ENCODE measurements at places on chromosomes 1 and 21. TPM values are rescaled to one million over a fixed set of nuclear protein-coding genes. Genes with fewer than 3 reads are reported as not detected.

Gene FBXO2
- not detected for total RNA-seq

Gene RHOC
- total RNA-seq = 449 TPM

Gene ETV3L
- not detected for total RNA-seq

Gene OLFM3
- total RNA-seq = not detected

Gene CLCNKB
- not detected for total RNA-seq

Gene FCRL4
- not detected for total RNA-seq

Gene BMP8B
- not detected for total RNA-seq
